ENCODE measurements at places on chromosomes 12 and 14. TPM values are rescaled to one million over a fixed set of nuclear protein-coding genes. Genes with fewer than 3 reads are reported as not detected.
A peak's percentile ranks its signal among the peaks of the same experiment; 100 is the strongest.

DNA sequence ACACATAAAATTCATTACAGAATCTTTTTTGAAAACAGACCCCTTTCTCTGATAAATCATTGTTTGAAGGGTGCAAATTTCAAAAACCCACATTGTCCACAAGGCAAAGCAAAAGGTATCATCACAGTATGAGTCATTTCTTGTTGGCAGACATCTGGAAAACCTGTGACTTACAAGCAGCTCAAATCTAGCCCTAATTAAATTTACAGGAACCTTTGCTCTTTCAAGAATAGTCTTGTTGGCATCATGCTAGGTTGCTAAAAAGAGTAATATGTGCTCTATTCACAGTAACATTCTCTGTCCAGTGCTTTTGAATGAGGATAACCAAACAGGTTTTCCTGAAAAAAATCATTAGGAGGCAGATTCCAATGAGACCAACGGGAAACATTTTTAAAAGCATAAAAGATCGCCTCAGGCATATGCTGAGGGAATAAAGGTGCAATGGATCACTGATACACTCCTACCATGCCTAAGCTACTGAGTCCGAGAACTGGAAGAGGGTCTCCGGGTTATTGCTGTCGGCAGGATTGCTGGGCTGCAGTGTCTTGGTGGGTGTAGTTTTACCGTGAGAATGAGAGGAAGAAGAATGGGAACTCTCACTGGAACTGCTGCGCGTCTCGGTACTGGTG lies 55.5 kb upstream of the TTC7B start:
- no peak for DNase-seq

GRCh38 chr12:103858953-103859601 lies 18.0 kb upstream of the NT5DC3 start:
- DNase-seq = no peak

GRCh38 chr14:68322940-68323620 lies 469.8 kb downstream of the ZFP36L1 start:
- DNase-seq = no peak

Gene SLC5A8
- total RNA-seq = 1.4 TPM

DNA sequence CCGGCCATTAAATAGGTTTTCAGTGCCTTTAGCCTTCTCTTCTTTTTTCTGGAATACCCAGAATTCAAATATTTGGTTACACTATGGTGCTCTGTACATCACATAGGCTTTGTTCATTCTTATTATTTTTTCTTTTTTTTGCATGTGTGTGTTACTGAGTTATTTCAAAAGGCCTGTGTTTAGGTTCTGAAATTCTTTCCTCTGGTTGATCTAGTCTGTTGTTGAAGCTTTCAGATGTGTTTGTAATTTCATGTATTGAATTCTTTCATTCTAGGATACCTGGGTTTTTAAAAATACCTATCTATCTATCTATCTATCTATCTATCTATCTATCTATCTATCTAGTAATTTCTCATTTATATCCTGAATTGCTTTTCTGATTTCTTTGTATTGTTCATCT lies 66.9 kb downstream of the FBXO33 start:
- no peak for DNase-seq

DNA sequence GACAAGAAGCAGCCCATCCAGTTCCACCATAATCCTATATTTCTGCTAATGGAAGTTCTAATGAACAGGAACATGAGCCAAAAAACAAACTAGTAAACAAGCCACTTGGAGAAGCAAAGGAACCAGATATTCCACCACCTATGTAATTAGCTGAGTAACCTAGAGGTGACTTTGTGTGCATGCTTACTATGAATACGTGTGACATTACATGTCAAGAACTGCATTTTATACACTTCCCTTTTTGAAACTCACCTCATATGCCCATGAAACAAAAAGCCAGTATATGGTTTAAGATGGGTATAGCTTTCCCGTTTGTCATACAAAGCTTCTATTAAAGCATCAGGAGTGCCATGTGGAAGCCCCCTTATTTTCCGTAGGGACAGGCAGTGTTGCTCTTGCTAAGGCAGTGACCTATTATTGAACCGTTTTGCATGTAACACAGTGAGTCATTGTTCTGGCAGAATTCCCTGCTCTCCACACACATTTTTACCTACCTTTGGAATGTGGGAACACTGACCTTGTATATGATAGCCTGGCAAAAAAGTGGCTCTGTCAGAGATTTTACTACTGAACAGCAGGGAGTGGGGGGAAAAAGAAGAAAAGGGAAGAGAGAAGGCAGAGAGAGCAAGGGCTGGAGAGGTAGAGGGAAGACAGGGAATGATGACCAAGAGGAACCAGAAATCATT lies 34.8 kb upstream of the FRMD6 start:
- DNase-seq = no peak

Gene ORAI1
- 1.9 TPM for total RNA-seq

Gene TNFAIP2
- total RNA-seq = 18.2 TPM

DNA sequence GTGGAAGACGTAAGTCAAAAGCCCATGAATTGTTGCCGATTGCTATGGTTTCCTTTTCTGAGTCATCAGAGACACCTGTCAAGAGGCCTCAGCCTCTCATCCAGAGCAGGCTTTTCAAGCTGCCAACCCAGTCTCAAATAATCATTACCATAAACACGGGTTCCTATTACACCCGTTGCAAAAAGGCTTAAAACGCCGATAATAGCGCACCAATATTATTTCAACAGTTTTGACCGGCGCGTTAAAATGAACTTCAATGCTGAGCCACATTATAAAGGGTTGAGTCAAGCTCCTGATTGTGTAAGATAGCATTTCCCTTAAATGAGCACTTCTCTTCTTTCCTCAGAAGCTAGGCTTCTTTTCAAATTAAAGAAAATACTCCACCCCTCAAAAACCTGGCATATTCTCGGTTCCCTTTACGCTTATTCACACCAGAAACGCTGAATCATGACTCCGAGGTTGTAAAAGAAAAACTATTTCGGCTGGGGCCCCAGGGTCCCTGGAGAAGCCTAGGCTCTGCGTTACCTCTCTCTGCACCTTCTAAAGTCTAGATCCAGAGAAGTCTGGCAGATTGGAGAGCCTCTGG lies 1.4 kb downstream of the TMTC1 start:
- peak; percentile 49 for DNase-seq

Gene TUNAR
- 5.8 TPM for total RNA-seq

DNA sequence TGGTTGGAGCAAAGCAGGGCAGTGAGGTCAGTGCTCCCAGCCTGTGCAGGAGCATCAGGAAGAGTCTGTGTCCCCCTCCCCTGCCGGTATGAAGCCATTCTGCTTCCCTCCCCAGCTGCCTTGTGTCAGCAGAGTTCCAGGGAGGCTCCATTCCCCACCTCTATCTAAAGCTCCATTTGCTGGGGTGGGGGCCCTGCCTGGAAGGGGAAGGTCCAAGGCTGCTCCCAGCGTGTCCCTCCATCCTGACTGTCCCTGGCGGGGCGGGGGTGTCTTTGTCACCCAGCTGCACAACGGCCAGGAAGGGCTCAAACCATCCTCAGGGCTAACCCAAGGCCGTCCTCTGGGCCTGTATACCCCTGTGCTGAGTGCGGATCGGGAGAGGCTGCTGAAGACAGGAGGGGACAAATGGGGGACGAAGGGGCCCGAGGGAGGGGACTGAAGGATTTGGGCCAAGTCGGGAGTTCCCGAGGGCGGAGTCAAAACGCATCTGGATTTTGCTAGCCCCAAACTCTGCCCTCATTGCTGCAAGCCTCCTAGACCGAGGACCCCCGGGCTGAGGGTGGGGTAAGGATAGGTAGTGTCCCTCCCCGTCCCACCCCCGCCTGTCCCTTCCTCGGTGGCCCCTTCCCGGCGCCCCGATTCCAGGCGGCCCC lies 748 bp upstream of the ACVRL1 start:
- no peak for DNase-seq

GRCh38 chr14:105858676-105859025 lies 332.3 kb downstream of the TMEM121 start:
- DNase-seq = no peak

DNA sequence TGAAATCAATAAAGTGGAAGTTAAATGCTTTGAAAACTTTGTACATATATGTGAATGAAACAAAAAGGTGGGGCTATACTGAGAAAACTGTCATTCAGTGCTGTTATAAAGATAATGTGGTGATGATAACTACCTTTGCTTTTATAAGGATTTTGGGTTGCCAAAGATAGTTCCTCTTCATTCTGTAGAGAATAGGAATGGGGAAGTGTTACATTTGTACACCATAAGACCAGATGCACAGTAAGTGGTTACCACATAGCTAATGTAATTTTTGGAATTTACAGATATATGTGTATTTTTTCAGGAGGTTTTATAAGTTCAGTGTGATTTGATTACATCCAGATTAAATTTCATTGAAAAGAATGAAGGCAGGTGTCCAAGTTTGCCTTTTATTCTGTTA lies 18.1 kb downstream of the RAB21 start:
- no peak for DNase-seq

Gene CLEC12A
- not detected for total RNA-seq

- peak; percentile 48 for DNase-seq
These were observed 41.1 kb upstream of the TSPAN9 start for GRCh38 chr12:3035815-3036702.

Gene P3H3
- 11.2 TPM for total RNA-seq

DNA sequence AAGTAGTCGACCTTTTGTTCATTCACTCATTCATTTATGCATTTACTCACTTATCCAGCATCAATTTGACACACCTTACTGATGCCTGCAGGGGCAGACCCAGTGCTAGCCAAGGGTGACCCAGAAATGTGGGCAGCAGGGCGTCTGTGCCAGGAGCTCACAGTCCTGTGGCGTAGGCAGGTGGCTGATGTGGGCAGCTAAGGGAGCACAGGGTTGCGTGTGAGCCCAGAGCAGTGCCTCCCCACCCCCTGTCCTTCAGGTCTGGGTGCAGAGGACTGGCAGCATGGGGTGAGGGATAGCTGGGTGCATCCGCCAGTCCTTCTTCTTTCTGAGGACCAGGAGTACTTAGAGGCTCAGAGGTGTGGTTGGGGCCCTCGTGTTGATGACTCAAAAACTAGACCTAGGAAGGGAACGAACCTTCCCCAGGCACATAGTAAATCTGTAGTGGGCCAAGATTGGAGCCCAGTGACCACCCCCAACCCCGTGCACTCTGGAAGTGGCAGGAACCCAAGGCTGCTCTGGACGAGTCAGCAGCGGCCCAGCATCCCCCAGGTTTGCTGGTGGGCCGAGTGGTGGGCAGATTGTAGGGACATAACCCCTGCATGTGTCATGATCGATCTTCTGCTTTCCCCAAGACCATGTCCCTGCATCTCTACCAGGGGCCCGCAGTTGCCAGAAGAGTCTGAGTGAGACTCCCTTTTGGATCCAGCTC lies 63.9 kb downstream of the BEGAIN start:
- DNase-seq = no peak

Gene CLEC2B
- total RNA-seq = 2.7 TPM

Gene CEP83
- total RNA-seq = 19.7 TPM

GRCh38 chr14:101325319-101325718 lies 236.0 kb upstream of the DIO3 start:
- DNase-seq = no peak

DNA sequence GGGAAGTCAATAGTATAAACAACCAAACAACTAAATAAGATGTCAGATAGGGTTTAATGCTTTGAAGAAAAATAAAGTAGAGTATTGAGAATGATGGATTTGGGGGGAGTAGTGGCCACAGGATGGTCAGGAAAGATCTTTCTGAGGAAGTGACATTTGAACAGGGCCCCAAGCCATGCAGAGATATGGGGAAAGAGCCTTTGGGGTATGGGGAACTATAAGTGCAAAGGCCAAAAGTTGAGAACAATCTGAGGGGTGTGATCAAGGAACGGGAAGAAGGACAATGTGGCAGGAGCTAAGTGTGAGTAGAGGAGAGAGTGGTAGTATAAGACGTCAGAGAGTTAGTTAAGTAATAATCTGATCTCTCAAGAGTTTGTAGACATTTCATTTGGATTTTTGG lies 1.3 kb downstream of the MRPS35 start:
- DNase-seq = no peak

Gene TMEM253
- not detected for total RNA-seq

DNA sequence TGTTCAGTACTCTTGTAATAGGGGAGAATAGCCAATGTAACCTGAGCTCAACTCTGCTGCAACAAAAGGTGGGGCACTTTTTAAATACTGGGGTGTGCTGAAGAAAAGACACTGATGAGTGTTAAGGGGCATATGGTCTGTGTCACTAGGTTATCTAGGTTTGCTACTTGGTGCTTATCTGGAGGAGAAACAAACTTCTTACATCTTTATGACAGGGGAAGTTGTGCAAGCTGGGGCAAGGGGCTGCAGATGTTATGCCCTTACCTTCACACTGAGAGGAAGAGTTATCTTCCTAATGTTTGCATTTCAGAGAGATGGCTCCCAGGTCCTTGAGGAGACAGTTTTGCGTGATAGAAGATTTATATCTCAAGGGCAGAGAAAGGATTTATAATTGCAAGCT lies 90.9 kb upstream of the PKP2 start:
- DNase-seq = no peak

GRCh38 chr14:32980178-32980901 lies 41.7 kb downstream of the NPAS3 start:
- DNase-seq = no peak

DNA sequence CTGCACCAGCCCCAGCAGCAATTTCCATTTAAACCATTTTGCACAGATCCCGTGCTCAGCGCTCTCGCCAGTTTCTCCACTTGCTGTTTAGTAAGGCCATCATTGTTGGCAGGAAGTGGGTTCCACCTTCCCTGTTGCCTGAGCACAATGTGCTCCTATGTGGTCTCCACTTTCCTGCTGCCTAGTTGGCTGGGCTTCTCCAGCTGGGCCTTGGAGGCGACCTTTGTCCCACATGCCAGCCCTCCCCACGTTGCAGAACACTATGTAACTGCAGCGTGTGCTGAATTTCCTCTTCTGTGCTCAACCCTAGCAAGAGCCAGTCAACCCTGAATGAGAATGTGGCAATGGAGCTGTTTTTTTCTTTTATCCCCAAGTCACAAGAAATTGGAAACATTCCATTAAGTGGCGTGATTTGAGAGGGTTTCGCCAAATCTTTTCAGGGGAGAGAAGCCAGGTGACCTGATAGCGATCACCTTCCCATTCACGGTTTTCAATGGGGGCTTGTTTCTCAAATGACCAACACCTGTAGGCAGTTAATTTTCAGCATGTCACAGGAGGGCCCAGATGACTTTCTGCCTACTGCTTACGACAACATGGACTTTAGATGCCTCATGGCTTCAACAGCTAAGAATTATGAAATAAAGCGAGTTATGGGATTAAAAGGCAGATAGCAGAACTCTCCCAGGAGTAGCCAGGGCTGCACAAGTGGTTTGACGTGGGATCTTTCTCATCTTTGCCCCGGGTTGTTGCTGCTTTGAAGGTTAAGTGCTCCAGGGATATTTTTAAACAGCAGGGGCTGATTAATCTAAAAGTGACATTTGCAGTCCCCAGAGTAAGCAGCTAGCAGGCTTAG lies at the start of gene ACACB:
TSS of gene ACACB (plus strand) at position 830 of the 853 bp plus-strand sequence. CDS start 22,819 bp downstream, outside the sequence.
- peak; percentile 68 for DNase-seq

- DNase-seq = no peak
These were observed 197.4 kb upstream of the GARIN6 start for GRCh38 chr12:99450036-99450630.

GRCh38 chr12:31029468-31029867 lies 44.2 kb upstream of the DDX11 start:
- DNase-seq = no peak

- DNase-seq = no peak
These were observed 1.0 kb upstream of the KRT18 start for GRCh38 chr12:52947738-52948423.

Data from occipital lobe (tissue), 3 donors.